Activated CD4-positive, CD25-positive, alpha-beta regulatory T cell treated with anti-CD3 and anti-CD28 coated beads, Interleukin-2, amount 50 U/mL, for 16 hours (primary cell): ENCODE measurements at places on chromosomes 1 and 21.

DNA sequence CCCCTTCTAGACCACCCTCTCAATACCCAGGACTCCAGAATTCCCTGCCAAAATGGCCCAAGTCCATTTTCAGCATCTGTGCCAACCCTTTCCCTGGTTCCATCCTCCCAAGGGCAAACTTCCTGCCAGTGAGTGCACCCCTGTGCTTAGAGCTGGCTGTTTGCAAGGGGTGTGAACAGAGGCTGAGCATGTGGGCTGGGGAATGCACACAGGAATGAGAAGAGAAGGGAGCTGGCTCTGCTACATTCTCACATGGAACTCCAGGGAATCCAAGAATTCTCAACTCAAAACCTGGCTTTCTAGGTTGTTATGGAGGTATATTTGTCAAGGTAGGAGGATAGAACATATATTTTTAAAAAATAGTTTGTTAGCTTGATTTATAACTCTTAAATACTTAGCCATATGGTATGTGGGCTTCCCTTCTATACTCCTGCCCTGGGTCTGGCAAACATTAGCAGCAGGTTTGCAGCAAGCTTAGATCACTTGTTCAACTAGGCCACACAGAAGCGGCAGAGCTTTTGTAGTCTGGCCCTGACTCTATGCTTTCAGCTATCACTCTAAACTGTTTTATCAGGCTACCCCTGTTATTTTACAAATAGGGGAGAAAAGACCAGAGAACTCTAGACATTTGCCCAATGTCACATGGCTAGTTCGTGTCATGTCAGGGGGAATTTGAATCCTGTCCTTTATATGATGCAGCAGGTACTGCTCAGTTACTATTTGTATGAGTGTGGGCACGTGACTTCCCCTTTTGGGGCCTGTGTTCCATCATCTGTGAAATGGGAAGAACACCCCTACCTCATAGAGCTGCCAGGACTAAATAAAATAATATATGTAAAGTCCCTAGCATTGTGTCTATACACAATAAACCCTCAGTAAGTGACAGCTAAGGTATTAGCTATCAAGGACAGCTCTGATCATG is 8.1 kb upstream of the STMN1 start:
- DNase-seq = no peak

DNA sequence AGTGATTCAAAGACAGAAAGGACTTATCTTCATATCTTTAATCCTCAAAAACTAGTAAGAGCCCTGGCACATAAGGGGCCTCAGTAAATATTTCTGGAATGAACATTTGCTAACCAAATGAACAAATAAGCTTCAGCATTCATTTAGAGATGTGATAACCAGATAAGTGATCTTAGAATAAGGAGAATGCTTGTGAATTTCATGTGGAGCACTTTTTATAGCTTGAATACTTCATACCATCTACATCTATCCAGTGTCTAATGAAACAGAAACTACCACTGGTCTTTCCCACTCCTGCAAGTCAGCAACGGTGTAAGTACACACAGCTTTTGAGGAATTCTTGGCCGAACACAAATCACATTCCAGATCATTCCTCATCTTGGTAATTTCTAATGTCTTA is 38.5 kb downstream of the EDEM3 start:
- no peak for DNase-seq

DNA sequence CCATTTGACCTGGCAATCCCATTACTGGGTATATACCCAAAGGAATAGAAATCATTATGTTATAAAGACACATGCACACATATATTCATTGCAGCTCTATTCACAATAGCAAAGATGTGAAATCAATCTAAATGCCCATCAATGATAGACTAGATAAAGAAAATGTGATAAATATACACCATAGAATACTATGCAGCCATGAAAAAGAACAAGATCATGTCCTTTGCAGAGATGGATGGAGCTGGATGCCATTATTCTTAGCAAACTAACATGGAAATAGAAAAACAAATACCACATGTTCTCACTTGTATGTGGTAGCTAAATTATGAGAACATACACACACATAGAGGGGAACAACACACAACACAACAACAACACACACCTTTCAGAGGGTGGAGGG is 248.5 kb downstream of the PCP4 start:
- DNase-seq = no peak

GRCh38 chr1:174900317-174900716 is 99.4 kb upstream of the CACYBP start:
- DNase-seq = no peak

GRCh38 chr1:74689621-74690363 is 16.2 kb upstream of the ERICH3 start:
- DNase-seq = no peak
